ENCODE measurements at places on chromosomes 4 and X. TPM values are rescaled to one million over a fixed set of nuclear protein-coding genes. Genes with fewer than 3 reads are reported as not detected.

TMPRSS11F gene
- polyA plus RNA-seq: not detected

WDFY3 gene
- polyA plus RNA-seq: not detected

ARSJ gene
- not detected for polyA plus RNA-seq

BRS3 gene
- polyA plus RNA-seq: not detected

TMSB15A gene
- not detected for polyA plus RNA-seq

APLN gene
- polyA plus RNA-seq: not detected

CTAG1A gene
- polyA plus RNA-seq: not detected

FATE1 gene
- not detected for polyA plus RNA-seq

PRSS12 gene
- not detected for polyA plus RNA-seq

NPY1R gene
- not detected for polyA plus RNA-seq

KLHL13 gene
- polyA plus RNA-seq: not detected

NAP1L5 gene
- polyA plus RNA-seq: 1.0 TPM

RHOXF2 gene
- polyA plus RNA-seq: not detected

SFRP2 gene
- polyA plus RNA-seq: not detected

TXK gene
- 3.4 TPM for polyA plus RNA-seq

CFAP99 gene
- not detected for polyA plus RNA-seq

SLC9A6 gene
- 9.4 TPM for polyA plus RNA-seq

MAGEA11 gene
- polyA plus RNA-seq: not detected

NAP1L2 gene
- 0.38 TPM for polyA plus RNA-seq

TNIP3 gene
- polyA plus RNA-seq: not detected

FHIP1A gene
- polyA plus RNA-seq: not detected

RNF212 gene
- polyA plus RNA-seq: 0.68 TPM

P2RY8 gene
- polyA plus RNA-seq: 206 TPM

MEPE gene
- polyA plus RNA-seq: not detected

SLC39A8 gene
- polyA plus RNA-seq: 4.3 TPM

PCYT1B gene
- polyA plus RNA-seq: 0.13 TPM

PRDM5 gene
- polyA plus RNA-seq: not detected

XAGE1A gene
- polyA plus RNA-seq: not detected

RTL9 gene
- polyA plus RNA-seq: not detected
